Stimulated activated CD4-positive, alpha-beta T cell treated with anti-CD3 and anti-CD28 coated beads, Interleukin-4, amount 100 ng/mL, for 48 hours (primary cell): ENCODE measurements at places on chromosomes 3 and 15.

GRCh38 chr3:104145164-104145563, 1221.5 kb upstream of the ALCAM start:
- no peak for DNase-seq

DNA sequence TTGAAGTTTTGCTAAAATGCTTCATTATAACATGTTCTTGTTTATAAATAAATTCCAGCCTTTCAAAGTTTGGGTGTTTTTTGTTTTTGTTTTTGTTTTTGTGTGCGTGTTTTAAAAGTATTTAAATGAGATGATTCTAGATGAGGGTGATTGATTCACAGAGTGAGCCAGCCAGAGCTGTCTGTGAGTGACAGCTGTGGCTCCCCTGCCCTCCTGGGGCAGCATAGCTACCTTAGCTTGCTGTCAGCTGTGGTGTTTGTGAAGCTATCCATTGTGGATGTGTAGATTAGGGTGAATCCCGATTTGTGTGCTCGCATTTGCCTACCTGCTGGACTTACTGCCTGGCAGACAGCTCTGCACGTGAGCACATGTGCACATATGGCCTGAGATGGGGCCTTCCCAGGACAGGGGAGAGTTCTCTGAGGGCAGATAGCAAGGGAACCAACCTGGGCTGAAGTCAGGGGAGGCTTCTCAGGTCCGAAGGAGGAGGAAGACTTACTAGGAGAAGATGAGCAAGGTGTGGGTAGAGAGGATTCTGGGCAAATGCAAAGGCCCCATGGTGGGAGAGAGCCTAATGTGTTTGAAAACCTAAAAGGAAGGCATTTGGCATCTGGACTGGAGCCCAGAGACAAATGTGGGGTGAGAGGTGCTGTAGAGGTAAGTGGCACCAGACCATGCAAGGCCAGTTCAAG, 124.2 kb downstream of the EEFSEC start:
- DNase-seq, result no peak

DNA sequence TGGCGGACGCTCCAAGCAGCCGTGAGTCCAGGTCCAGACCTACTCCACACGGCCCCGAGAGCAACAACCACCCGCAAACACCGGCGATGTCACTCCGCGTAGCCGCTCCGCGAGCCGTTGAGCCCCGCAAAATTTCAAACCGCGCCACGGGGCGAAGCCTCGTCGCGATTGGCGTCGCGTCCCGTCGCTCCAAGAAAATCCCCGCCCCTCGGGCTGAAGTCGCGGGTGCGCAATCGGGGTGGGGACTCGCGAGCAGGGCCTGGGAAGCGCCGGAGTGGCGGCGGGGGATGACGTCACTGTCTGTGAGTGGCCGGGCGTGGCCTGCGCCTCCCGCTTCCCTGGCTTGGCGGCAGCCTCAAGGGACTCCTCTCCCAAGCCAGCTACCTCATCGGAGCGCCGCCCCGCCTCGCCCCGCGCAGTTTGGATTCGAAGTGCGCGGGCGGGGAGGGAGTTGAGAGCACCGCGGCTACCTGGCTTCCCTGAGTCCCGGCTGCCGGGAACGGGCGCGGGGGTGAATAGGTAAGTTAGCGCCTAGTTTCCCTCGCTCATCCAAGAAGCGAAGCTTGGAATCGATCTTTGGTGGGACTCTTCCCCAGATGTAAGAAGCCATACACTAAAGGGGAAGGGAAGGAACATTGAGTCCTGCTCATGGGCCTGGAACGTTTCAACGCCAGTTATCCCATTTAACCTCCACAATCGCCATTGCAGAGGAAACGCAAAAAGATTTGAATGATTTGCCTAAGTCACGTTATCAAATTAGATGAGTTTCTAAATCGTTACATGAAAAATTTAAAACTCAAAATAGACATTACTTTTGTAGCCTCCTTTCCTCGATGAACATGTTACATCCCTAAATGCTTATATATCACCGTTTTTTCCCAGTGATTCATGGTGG, at the start of gene PRC1:
Gene PRC1 (minus strand): TSS at position 119 of the 895 bp plus-strand sequence. CDS start 118 bp downstream, at position 1.
- DNase-seq, result peak; percentile 97

DNA sequence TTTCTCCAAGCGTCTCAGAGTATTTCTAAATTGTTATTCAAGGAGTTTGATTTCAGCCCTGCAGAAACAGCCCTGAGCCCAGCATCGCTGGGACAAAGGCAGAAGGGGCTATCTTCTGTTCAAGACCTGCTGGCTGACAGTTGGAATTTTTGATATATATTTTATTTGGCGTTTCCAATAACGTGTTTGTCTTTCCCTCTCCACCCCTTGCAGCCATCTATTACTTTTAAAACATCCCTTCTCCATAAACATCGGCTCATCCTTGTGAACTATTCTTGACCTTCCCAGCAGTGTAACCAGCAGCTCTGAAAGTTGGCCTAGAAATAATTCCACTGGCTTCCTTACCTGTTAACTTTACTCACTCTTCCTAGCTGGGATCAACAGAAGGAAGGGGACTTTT, 5.5 kb upstream of the MEIS2 start:
- DNase-seq, result no peak

- no peak for DNase-seq
Measured at GRCh38 chr3:130839813-130840212, 54.1 kb upstream of the ATP2C1 start.

- no peak for DNase-seq
Measured at GRCh38 chr3:183619624-183620251, 15.7 kb upstream of the KLHL24 start.
